LHCN-M2 (cell line): ENCODE measurements at places on chromosomes 2 and 18. TPM values are rescaled to one million over a fixed set of nuclear protein-coding genes. Genes with fewer than 3 reads are reported as not detected.

The NDC80 gene
- total RNA-seq, result 64.1 and 90.8 TPM in 2 replicates

The APCDD1 gene
- 3.1 and 8.2 TPM in 2 replicates for total RNA-seq

The INO80B gene
- total RNA-seq, result 5.6 and 23.2 TPM in 2 replicates

The KCTD1 gene
- 9.9 and 13.7 TPM in 2 replicates for total RNA-seq

The IL36A gene
- total RNA-seq, result not detected in 2 replicates

The DCAF17 gene
- 16.5 and 24.6 TPM in 2 replicates for total RNA-seq

The HTRA2 gene
- total RNA-seq, result 40.9 and 43.2 TPM in 2 replicates

The GATA6 gene
- total RNA-seq, result 0.06 TPM in 1 of 2 replicates, not detected in the other

The KANSL1L gene
- total RNA-seq, result 4.1 and 8.7 TPM in 2 replicates
